ENCODE measurements at places on chromosomes 12 and 14.

- peak; percentile 17 for DNase-seq
These were observed 239.0 kb upstream of the ATP2B1 start for GRCh38 chr12:89947437-89948270.

- peak; percentile 1 for DNase-seq
These were observed 576.8 kb upstream of the TMEM132C start for GRCh38 chr12:127690161-127690560.

GRCh38 chr12:25427337-25428249 lies 125.5 kb downstream of the LMNTD1 start:
- no peak for DNase-seq

GRCh38 chr12:14408208-14408607 lies 42.7 kb downstream of the ATF7IP start:
- peak; percentile 16 for DNase-seq

DNA sequence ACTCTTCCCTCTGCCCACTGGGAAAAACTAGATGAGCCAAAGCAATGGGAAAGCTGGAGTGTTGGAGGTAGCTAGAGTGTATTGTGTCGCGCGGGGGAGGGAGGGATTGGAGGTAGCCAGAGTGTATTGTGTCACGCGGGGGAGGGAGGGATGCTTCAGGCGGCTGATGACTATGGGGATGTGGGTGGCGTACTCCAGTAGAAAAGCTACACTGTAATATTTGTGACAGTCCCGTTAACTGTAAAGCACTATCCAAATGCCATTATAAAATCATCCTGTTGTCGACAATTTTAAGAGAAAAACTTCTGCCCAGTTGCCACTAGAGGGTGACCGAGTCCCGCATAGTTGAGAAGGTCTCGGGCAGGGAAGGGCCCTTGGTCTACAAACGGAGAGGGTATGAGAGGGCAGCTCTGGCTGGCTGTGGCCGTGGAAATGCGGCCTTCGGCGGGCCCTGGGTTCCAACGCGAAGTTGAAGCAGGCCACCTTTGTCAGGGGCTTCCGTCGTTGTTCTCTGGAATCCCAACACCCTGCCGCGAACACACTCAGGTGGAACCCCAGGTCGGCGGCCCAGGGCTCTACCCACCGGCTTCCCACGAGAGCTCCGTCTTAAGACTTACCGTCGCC lies 15.1 kb upstream of the PLEK2 start:
- DNase-seq = peak; percentile 82

GRCh38 chr14:103067231-103067954 lies 10.0 kb upstream of the CDC42BPB start:
- peak; percentile 30 for DNase-seq

- DNase-seq = no peak
These were observed 540.4 kb upstream of the MGAT4C start for GRCh38 chr12:86796550-86796949.

DNA sequence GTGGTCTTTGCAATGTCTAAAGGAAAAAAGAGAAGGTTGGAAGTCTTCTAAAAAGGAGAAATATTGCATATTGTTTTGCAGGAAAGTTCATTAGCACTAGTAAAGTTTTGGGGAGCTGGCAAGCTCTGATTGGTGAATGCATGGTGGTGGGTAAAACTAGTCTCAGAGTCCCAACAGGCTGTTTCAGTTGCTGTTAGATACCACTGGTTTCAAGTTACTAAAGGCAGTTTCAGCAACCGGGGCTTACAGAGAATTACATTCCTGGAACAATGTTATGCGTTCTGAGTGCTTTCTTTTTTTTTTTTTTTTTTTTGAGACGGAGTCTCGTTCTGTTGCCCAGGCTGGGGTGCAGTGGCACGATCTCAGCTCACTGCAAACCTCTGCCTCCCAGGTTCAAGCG lies 208.2 kb downstream of the EPS8 start:
- DNase-seq = no peak

DNA sequence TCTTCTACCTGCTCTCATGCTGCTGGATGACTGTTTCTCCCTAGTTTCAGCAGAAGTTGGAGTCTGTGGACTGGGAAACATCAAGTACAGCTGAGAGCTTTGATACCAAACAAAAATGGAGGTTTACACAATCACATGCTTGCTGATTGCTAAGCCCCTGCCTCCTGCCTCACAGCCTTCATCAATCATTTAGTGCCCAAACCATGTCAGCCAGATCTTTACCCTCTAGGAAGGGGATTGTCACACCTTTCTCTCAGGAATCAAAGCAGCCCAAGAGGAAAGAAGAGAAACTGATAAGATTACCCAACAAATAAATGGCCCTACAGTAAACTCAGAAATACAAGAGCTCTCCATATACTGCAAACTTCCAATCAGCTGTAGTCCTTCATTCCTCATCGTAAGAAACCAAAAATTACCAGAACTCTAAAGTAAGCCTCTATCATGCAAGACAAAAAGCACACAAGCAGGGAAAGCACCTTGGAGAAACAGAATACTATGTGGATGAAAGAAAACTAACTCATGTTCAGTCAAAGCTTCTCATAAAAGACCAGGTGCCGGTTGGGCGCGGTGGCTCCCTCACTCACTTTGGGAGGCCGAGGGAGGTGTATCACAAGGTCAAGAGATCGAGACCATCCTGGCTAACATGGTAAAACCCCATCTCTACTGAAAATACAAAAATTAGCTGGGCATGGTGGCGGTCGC lies 63.6 kb upstream of the RESF1 start:
- no peak for DNase-seq

All from suppressor macrophage (primary cell).